ENCODE measurements at places on chromosomes 6 and 20. TPM values are rescaled to one million over a fixed set of nuclear protein-coding genes. Genes with fewer than 3 reads are reported as not detected.

ADA gene
- 24.7 TPM for polyA plus RNA-seq

C6orf52 gene
- polyA plus RNA-seq = 0.28 TPM

CCDC170 gene
- 0.12 TPM for polyA plus RNA-seq

RBBP8NL gene
- not detected for polyA plus RNA-seq

DOK5 gene
- polyA plus RNA-seq = 0.33 TPM

BACH2 gene
- 0.01 TPM for polyA plus RNA-seq

C20orf144 gene
- polyA plus RNA-seq = 0.13 TPM

GJA1 gene
- 306 TPM for polyA plus RNA-seq

FAM184A gene
- not detected for polyA plus RNA-seq

ISM1 gene
- 0.12 TPM for polyA plus RNA-seq

CHMP4B gene
- 84.0 TPM for polyA plus RNA-seq

CHRNA4 gene
- polyA plus RNA-seq = not detected

HCRTR2 gene
- polyA plus RNA-seq = not detected

CMTR1 gene
- 25.2 TPM for polyA plus RNA-seq

ZNF343 gene
- polyA plus RNA-seq = 8.2 TPM

EFCAB8 gene
- not detected for polyA plus RNA-seq

MPIG6B gene
- not detected for polyA plus RNA-seq

BLOC1S5 gene
- 3.3 TPM for polyA plus RNA-seq

HTR1E gene
- polyA plus RNA-seq = not detected

PDYN gene
- polyA plus RNA-seq = not detected

VSX1 gene
- polyA plus RNA-seq = not detected

TREM2 gene
- not detected for polyA plus RNA-seq

THEMIS gene
- not detected for polyA plus RNA-seq

SAMD5 gene
- polyA plus RNA-seq = 3.3 TPM

CST1 gene
- polyA plus RNA-seq = not detected

SMAP1 gene
- polyA plus RNA-seq = 23.3 TPM

NTSR1 gene
- polyA plus RNA-seq = 0.01 TPM

SEMG1 gene
- not detected for polyA plus RNA-seq

HLA-DQB1 gene
- not detected for polyA plus RNA-seq

PLCB1 gene
- 13.5 TPM for polyA plus RNA-seq

SERPINB6 gene
- polyA plus RNA-seq = 89.6 TPM

SLC26A8 gene
- not detected for polyA plus RNA-seq

HLA-DMA gene
- 3.8 TPM for polyA plus RNA-seq

GABRR1 gene
- not detected for polyA plus RNA-seq

CST4 gene
- not detected for polyA plus RNA-seq

RPL7L1 gene
- 44.4 TPM for polyA plus RNA-seq

LPIN3 gene
- polyA plus RNA-seq = 9.1 TPM

TGM6 gene
- not detected for polyA plus RNA-seq

SOX18 gene
- not detected for polyA plus RNA-seq

MOG gene
- not detected for polyA plus RNA-seq

SIRPB1 gene
- polyA plus RNA-seq = 1.1 TPM

KCNQ5 gene
- polyA plus RNA-seq = 1.6 TPM

CAGE1 gene
- not detected for polyA plus RNA-seq

POFUT1 gene
- 56.7 TPM for polyA plus RNA-seq

MYCT1 gene
- polyA plus RNA-seq = 0.02 TPM

DZANK1 gene
- 2.0 TPM for polyA plus RNA-seq

HLA-DPB1 gene
- 11.2 TPM for polyA plus RNA-seq

APOBEC2 gene
- polyA plus RNA-seq = not detected

NMBR gene
- polyA plus RNA-seq = 0.07 TPM

LZTS3 gene
- 6.9 TPM for polyA plus RNA-seq
